Esophagus muscularis mucosa (tissue), 4 donors: ENCODE measurements at places on chromosomes 5 and 9.

DNA sequence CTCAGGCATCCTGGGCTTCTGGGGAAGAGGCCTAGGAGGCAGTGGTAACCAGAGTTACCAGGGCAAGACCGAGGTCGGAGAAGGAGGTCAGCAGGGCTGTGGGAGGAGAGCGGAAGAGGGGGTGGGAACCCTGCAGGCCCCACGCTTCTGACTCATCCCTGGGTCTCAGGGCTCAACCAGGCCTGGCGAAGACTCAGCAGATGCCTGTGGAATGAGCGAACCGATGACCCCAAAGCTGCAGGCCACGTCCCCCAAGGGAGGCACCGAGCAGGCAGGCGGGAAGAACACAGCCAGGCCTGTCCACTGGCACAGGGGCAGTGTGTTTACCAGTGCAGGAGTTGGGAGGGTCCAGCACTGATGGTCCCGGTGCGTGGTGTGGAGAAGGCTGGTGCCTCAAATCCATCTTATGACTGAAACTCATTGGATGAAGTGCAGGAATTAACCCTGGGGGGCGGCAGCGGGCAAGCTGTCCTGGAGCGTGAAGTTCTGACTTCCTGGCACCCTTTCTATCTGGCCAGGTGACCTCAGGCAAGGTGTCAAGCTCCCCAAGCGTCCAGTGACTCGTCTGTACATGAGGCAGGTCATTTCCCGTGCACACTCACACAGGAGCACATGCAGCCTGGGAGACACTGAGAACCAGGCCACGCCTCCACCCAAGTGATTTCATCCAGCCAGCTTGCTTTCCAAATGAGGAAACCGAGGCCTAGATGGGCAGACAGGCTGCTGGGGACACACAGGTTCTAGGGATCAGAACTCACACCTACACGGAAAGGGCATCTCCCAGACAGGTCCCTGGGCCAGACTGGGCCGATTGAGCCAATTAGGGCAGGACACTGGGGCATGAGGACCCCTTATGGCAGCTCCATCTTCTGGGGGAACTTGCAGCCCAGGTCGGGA is 69.1 kb downstream of the ADAMTS2 start:
- no peak for DNase-seq

DNA sequence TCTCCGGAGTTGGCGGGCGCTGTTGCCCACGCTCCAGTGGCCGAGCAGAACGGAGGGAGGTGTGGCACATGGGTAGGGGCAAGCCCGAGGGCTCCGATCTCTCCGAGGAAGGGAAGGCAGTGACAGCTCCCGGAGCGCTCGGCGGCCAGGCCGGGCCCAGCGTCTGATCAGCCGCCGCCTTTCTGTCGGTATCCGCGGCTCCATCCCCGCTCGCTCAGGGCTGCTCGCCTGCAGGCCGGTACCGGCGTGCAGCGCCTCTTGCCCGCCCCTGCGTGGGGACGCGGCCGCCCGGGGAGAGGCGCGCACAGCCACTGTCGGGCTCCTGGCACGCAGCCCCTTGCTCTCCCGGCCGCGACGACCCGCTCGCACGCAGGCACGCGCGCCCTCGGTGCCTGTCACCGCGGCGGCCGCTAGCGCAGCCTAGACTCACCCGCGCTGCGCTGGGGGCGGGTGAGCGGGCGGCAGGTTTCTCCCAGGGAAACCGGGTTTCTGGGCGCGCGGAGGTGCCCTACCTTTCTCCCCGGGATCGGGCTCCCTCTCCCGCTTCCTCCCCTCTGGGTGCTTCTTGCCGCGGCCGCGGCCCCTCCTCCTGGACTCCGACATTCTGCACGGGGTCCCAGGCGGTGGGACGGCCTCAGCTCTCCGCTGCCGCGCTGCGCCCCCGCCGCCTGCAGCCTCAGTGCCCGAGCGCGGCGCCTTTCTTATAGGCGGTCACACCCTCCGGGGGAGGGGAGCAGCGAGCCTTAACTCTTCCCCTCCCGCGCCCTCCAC is 108.4 kb downstream of the PSD2 start:
- DNase-seq = no peak

DNA sequence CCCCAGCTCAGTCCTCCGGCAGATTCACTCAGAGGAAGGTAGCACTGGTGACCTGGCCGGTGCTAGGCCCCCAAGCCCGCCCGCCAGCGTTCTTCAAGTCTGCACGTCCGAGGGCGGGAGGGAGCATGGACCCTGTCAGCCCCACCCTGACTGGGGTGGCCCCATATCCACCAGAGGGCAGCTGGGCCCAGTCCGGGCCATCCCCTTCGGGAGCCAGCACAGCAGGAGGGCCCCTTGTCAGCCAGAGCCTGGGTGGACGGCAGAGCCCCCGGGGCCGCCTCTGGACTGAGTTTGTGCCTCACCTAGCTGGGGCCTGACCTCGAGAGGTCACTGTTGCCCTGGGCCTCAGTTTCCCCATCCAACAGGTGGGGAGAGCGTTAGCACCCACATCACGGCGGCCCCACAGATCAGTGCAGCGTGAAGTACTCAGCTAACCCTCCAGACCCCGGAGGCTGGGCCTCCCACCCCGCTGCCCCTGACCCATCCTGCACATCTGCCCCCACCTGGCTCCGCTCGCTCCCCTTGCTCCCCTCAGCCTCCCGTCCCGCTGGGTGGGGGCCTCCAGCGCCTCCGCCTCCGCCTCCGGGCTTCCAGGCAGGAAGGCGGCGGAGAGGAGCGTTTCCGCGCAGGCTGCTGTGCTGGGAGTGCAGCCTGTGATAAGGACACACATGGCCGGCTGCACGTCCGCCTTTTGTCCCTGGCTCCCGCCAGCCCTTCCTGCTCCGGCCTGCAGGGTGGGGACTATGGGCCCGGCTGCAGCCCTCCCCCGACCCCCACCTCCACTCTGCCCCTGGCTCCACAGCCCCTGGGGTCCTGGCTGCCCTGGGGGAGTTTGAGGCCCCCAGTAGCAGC is 16.6 kb upstream of the EGFL7 start:
- no peak for DNase-seq

DNA sequence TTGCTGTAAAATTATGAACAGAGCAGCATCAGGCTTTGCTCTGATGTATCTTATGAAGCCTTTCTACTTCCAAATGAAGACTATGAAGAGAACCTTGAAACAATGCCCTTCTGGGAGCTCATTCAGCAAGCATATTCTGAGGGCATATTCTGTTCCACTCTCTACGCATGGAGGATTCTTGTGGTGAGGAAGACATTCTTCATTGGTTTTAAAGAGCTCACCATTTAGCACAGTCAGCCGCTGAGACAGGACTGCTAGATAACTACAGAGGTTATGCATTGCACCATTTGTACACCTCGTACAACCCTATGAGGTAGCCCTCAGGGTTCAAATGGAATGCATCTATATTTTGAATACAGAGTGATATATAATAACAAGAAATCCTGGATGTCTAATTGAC is 61.0 kb downstream of the INVS start:
- DNase-seq = no peak

DNA sequence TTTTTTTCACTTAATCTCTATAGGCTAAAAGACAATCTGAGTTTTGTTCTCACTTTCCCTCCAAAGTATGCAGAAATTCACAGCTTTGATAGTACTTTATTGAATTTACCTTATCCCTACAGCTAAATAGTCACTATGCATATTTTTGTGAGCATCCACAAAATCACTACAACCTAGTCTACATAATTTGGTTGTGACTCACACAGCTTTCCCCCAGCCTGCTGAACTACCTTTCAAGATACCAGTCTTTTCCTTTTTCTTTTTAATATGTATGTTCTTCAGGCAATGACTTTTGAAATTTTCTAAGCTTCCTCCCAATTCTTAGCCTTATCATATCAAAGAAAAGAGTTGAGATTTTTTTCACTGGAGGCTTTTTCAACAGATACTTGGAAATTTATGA is 347.3 kb upstream of the CDH6 start:
- no peak for DNase-seq

- DNase-seq = peak; percentile 83
Measured at GRCh38 chr5:2240118-2240904, 357.6 kb upstream of the IRX4 start.

- no peak for DNase-seq
Measured at GRCh38 chr9:136507221-136507991, 24.6 kb upstream of the SEC16A start.

DNA sequence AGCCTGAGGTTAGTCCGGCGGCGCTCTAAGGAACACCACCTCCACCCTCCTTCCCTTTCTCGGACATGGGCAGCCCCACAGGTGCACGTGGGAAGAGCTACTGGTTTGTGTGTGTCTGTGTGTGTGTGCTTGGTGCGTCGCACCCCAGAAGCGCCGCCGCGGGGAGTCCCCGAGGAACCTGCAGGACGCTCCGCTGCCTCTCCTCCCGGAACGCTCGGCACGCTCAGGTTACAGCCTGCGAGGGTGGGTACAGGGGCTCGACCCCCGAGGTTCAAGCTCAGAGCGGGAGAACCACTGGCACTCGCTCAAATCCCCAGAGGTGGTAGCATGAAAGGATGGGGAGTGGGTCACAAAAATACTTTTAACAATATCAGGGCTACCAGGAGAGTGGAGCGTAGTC is 2.0 kb downstream of the ASTN2 start:
- no peak for DNase-seq

- no peak for DNase-seq
Measured at GRCh38 chr5:14577971-14578370, 3.6 kb upstream of the OTULINL start.

DNA sequence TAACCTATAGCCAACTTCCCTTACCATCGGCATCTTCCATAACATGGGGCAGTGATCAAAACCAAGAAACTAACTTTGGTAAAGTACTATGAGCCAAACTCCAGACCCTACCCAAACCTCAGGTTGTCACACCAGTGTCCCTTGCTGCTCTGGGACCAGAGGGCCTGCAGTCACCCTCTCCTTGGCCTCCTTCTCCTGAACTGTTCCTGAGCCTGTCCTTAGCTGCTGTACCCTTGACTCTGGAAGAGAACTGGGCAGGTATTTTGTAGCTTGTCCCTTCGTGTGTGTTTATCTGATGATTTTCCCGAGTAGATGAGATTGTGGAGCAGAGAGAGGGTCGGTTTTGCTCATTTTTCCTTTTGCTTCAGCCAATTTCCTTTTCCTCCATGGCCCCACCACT is 240.4 kb downstream of the SYK start:
- DNase-seq = no peak

- no peak for DNase-seq
Measured at GRCh38 chr9:112601636-112602035, 115.0 kb downstream of the KIAA1958 start.

- no peak for DNase-seq
Measured at GRCh38 chr9:36937951-36938350, 96.1 kb downstream of the PAX5 start.

GRCh38 chr9:14221558-14221957 is 92.4 kb downstream of the NFIB start:
- no peak for DNase-seq

GRCh38 chr5:135215617-135216470 is 181.8 kb upstream of the PITX1 start:
- DNase-seq = peak; percentile 68

DNA sequence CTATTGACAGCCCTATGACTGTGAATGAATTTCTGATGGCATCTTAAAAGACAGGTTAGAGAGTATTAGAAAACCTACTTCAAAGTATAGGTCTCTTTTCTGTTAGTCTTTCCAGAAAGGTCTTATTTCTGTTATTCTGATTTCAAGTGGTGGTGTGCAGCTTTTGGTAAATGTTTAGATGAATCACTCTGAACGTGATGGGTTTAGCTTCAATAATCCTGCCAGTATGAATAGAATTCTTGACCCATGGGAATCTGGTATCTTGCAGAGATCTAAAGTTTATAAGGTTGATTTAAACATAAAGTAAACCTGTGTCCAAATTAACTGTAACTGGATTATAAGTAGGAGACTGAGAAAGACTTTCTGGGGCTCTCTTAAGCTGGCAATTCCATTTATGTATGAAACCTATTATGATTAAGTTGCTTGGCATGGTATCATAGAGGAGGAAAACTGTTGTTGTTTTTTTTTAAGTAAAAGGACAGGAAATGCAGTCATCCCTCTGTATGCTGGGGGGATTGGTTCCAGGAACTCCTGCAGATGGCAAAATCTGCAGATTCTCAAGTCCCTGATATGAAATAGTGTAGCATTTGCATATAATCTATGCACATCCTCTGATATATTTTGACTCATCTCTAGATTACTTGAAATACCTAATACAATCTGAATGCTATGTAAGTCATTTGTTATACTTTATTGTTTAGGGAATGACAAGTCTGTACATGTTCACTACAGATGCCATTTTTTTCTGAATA is 77.0 kb upstream of the ADAMTS19 start:
- DNase-seq = no peak

DNA sequence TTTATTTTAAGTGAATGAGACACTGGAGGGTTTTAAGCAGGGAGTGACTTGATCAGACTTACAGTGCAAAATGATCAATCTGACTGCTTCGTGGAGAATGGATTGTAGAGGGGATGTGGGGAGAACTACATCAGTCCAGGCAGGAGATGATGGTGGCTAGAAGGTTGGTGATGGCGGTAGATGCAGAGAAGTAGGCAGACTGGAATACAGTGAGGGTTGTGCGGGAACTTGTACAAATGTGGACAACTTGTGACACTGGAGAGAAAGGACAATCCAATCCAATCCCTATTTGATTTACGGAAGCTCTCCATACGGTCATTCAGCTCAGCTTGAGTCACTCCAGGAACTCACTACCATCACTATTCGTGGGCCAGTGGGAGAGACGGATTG is 593 bp downstream of the TIGD6 start:
- no peak for DNase-seq

DNA sequence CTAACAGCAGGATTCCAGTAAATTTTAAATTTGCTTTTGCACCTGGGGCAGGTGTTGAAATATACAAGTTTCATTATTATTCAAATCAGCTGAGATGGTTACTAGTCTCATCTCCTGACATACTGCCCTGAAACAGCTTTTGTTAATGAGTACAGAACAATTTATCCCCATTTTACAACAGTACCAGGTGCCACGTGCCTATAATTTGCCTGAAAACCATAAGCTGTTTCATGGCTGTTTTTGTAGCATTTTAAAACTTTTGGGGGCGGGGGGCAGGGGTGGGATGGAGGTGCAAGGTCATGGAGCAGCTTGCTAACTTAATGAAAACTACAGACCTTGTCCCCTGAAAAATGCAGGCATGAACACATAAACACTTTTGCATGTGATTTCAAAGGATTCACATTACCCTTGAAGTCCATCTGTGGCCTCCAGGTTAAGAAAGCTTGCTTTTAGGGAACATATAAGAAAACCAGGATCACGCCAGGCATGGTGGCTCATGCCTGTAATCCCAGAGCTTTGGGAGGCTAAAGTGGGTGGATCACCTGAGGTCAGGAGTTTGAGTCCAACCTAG is 42.1 kb downstream of the TIMD4 start:
- DNase-seq = no peak

DNA sequence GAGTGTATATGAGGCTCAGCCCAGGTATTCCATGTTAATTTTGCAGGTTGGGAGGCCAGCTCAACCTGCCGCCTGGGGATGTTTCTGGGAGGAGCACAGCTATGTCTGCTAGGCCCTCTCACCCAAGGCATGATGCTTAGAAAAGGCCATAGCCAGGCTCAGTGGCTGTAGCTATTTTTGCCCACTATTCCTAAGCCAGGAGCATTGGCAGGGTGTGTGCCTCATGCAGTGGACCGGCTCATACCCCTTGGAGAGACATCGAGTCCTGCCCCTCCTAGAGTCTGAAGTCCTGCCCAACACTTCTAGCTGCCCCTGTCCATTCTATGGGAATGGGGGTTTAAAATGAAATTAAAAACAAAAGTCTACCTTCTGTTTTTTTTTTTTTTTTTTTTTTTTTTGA is 22.3 kb downstream of the ADCY2 start:
- peak; percentile 66 for DNase-seq
